Posterior vena cava (tissue), 2 donors: ENCODE measurements at places on chromosomes 12 and 14. TPM values are rescaled to one million over a fixed set of nuclear protein-coding genes. Genes with fewer than 3 reads are reported as not detected.

KCNA1 gene
- not detected for total RNA-seq

ANGEL1 gene
- 12.4 TPM for total RNA-seq

DAO gene
- 0.28 TPM for total RNA-seq

ABCC9 gene
- total RNA-seq: 75.4 TPM

PRDM4 gene
- 21.4 TPM for total RNA-seq

NANOG gene
- total RNA-seq: 0.56 TPM

SMIM41 gene
- 0.19 TPM for total RNA-seq
